ENCODE measurements at places on chromosomes 5 and 9.

DNA sequence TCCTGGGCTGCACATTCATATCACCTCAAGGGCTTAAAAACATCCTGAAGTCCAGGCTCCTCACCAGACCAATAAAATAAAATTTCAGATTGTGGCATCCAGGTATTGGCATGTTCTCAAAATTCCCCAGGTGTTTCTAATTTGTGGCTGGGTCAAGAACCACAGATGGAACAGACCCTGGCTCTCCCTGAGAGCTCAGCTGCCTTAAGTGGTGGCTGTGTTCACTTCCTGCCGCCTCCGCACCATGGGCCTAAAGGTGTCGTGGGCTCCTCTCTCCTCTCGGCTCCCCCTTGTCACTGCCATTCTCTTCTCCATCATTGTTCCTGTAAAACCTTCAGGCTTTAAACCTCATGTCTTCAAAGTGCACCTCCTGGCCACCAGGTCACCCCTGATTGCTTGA is 17.8 kb upstream of the CCNJL start:
- no peak for DNase-seq

- no peak for DNase-seq
Measured at GRCh38 chr5:144427866-144428265, 257.2 kb downstream of the KCTD16 start.

- DNase-seq, result no peak
Measured at GRCh38 chr5:22985446-22985845, 132.3 kb upstream of the CDH12 start.

DNA sequence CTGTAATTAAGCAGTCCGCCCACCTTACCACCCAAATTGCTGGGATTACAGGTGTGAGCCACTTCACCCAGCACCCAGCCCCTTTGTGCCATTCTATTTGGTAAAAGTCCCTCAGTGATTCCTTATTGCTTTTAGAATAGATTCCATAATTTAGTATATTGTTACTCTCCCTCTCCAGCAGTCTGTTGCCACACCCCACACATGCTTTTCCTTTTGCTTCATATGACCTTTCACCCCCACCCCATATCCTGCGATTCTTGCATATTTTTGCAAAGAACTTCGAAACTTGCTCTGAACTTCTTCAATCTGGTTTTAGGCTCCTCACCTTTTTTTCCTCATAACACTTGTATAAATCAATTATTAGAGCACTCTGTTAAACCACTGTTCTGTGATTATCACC is 100.2 kb downstream of the MTREX start:
- no peak for DNase-seq

DNA sequence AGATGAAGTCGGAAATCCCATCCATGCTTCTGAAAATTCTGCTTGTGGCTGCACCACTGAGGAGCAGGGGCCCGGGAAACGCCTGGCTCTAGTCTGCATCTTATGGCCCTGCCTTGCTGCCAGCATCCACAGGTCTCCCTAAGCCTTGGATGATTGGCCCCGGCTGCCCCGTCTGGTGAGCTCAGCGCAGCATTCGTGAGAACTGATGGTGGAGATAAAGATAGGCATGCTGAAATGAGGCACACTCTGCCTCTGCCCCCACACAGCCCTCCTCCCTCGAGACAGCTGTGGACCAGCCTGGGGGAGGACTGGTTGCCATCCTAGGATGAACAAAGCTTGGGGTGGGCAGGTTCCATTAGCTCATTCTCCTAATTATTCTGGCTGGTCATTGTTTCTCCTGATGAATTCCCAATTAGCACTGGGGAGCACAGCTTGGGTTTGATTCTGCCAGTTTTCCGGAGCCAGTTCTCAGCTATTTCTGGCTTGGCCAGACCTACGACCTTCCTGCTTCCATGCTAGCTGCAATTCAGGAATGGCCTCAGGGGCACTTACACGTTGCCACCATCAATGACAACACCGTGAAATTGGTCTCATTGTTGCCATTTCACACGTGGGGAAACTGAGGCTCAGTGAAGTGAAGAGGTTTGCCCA is 62.8 kb upstream of the CPEB4 start:
- no peak for DNase-seq

DNA sequence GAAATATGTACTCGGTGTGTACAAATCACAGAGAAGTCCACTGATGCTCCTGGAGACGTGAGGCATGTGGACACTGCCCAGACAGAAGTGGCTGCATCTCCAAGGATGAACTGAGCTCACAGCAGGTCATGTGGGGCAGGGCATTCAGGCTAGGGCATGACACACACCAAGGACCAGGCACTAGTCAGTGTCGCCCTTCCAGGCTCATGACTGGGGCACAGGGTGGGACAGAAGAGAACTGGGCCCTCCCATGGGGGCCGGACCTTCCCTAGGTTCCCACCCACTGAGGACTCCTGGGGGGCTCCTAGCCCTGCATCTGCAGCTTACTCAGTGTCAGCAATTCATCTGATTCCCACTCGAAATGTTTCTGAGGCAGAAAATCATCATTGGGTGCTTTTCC is 256.8 kb upstream of the IRX4 start:
- no peak for DNase-seq

DNA sequence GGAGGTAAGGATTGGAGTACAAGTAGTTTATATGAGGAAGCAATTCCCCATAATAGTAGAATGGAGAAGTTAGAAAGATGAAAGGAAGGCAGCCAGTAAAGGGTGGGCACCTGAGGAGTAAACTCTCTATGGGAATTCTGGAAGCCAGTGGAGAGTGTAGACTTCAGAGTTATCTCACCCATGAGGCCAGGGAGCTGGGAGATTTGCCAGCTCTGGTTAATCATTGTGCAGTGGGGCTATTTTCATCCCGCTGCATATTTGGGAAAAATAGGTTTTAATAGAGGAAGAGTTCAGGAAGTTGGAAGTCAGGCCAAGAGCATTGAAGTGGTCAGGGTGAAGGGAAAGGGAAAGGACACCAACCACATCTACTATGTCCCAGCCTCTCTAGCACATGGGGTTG is 242.3 kb upstream of the BRINP1 start:
- DNase-seq, result no peak

- no peak for DNase-seq
Measured at GRCh38 chr5:83636156-83636555, 84.5 kb downstream of the HAPLN1 start.

GRCh38 chr9:134396825-134397224 is 70.6 kb downstream of the RXRA start:
- DNase-seq, result peak; percentile 58

GRCh38 chr5:109146591-109146990 is 263.2 kb downstream of the PJA2 start:
- DNase-seq, result no peak

DNA sequence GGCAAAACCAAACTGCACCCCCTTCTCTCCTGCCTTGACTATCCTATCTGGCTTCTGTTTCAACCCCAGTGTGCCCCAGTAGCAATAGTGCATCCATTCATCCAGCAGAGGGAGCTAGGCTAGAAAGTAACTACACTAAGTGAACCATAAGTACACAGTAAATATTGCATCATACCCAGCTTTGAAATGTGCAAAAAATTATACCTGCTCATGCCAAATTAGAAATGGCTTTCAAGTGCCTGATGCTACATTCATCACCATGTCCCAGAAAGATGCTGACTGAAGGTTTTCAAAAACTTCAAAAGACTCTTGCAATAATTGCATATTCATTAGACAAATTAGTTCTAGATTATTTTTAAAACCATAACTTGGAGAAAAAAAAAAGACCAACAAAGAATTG is 153.5 kb downstream of the PRELID2 start:
- no peak for DNase-seq

GRCh38 chr9:109190151-109190550 is 23.1 kb upstream of the FRRS1L start:
- no peak for DNase-seq

DNA sequence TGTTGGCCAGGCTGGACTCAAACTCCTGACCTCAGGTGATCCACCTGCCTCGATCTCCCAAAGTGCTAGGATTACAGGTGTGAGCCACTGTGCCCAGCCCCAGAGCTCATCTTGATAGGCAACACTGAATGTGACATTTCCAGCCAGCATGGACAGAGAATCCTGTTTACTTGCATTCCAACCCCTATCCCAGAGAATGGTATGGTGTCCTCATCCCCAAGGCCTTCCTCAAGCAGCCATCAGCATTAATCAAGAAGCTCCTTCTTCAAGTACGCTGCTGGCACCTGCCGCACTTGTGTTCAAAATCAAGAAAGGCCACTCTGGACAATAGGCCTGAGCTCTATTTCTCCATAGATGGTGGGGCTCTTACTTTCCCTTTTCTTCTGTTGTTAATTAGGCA is 40.2 kb downstream of the STARD4 start:
- DNase-seq, result no peak

- DNase-seq, result no peak
Measured at GRCh38 chr9:1917396-1917935, 97.7 kb upstream of the SMARCA2 start.

- no peak for DNase-seq
Measured at GRCh38 chr5:61991866-61992265, 314.1 kb upstream of the KIF2A start.

- no peak for DNase-seq
Measured at GRCh38 chr5:73531356-73531755, 33.1 kb downstream of the BTF3 start.

GRCh38 chr9:35490155-35490909 is 421 bp downstream of the RUSC2 start:
- no peak for DNase-seq

Measured in stimulated activated CD4-positive, alpha-beta T cell treated with anti-CD3 and anti-CD28 coated beads, Interleukin-4, amount 100 ng/mL, for 1 hour (primary cell).